ENCODE measurements at places on chromosomes 3 and 15. TPM values are rescaled to one million over a fixed set of nuclear protein-coding genes. Genes with fewer than 3 reads are reported as not detected.

FNDC3B gene
- 168 TPM for total RNA-seq

RBP2 gene
- not detected for total RNA-seq

NOX5 gene
- under 0.01 TPM for total RNA-seq

C3orf49 gene
- not detected for total RNA-seq

GOLGA6L7 gene
- total RNA-seq = not detected

ACAN gene
- 7.0 TPM for total RNA-seq

SHC4 gene
- 6.5 TPM for total RNA-seq

TNNC1 gene
- total RNA-seq = 2.5 TPM

POTEB2 gene
- not detected for total RNA-seq

VWA5B2 gene
- not detected for total RNA-seq

MED12L gene
- 0.28 TPM for total RNA-seq
